Cardiac fibroblast (primary cell): ENCODE measurements at places on chromosomes 4 and X.

DNA sequence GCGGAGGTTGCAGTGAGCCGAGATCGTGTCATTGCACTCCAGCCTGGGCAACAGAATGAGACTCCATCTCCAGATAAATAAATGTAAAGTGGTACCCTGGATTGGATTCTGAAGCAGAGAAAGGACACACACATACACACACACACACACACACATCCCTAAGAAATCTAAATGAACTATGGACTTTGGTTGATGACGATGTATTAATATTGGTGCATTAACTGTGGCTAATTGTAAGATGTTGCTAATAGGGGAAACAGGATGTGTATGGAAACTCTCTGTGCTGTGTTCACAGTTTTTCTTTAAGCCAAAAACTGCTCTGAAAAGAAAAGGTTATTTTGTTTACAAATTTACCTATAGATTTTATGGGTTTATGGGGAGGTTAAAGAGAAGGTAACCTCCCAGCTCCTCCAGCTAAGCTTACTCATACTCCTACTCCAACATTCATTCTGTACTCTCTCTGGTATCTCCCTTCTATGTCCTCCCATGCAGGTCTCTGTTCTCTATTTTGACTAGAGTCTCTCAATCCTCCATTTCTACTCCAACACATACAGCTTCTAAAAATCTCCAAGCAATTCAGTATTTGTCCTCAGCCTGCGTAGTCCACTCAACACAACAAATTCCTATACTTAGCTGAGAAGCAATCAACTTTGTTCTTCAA is 46.5 kb upstream of the RELL1 start:
- no peak for DNase-seq

DNA sequence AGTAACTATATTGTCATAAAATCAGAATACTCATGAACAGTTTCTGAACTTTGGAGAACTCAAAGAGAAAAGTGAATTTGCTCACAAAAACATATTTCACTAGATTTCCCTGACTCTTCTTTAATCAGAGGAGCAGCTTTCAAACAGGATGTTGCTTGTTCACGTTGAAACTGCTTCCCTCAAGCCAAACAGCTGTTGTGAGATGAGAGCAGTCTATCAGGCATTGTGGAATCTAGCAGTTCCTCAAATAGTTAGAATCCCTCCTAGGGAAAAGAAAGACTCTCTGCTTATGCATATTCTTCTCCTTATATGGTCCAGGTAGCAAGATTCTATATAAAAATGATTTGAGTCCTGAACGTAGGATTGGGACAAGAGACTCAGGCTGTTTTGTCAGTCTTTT is 1012.1 kb downstream of the FAM133A start:
- no peak for DNase-seq

DNA sequence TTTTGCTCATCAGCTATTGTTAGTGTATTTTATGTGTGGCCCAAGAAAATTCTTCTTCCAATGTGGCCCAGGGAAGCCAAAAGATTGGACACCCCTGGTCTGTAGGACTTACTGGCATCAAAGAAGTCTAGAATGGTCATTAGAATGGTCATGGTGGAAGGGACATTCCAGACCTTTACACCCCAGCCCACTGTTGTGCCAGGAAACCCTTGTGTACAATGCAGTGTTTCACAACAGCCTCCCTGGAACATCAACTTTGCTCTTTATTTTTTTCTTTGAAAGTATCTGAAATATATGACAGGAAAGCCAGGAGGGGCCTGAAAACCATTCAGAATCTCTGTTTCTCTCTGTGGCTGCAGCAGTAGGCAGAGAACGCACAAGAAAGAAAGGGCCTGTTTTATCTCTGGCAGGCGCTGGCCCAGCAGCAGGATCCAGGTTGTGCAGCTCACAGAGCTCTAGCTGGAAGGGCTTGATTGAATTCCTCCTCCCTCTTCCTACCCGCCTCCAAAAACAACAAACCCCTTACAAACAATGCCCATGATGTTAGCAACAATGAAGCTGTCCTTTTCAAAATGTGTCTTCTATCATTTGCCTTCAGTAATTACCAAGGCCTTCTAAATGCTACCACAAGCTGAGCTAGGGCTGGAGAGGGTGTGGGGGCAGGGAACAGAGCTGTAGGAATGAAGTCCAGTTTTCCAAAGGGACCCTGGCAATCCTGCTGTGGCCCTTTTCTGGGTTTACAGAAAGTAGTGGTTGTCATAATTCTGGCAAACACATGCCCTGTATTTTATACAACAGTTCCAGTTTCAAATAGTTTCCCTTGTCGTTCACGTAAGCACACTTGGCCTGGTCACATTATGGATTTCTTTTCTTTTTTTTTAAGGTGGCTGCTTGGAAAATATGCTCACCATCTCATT is 32.3 kb upstream of the TFDP3 start:
- no peak for DNase-seq

- no peak for DNase-seq
Observed at GRCh38 chr4:113677325-113677724, 84.2 kb downstream of the CAMK2D start.

GRCh38 chrX:115367951-115368350 is 78.4 kb downstream of the LUZP4 start:
- peak; percentile 31 for DNase-seq

GRCh38 chrX:133674726-133675470 is 259.6 kb upstream of the GPC4 start:
- no peak for DNase-seq

- DNase-seq: peak; percentile 23
Observed at GRCh38 chr4:124433500-124433899, 279.0 kb downstream of the ANKRD50 start.

- no peak for DNase-seq
Observed at GRCh38 chrX:13068651-13069050, 24.2 kb upstream of the FAM9C start.

GRCh38 chrX:65696613-65697012 is 29.2 kb downstream of the MSN start:
- DNase-seq: no peak
